Temporal lobe (tissue), 4 donors: ENCODE measurements at places on chromosomes 5 and 9. TPM values are rescaled to one million over a fixed set of nuclear protein-coding genes. Genes with fewer than 3 reads are reported as not detected.

The TMEM174 gene
- not detected for total RNA-seq

The C9orf72 gene
- total RNA-seq, result 48.7 TPM

The MYMK gene
- not detected for total RNA-seq

The ANKRD31 gene
- total RNA-seq, result 0.49 TPM

The SH3RF2 gene
- 0.25 TPM for total RNA-seq

The PURA gene
- 13.3 TPM for total RNA-seq

The KIF2A gene
- total RNA-seq, result 274 TPM

The GFI1B gene
- under 0.01 TPM for total RNA-seq

The RASEF gene
- 0.25 TPM for total RNA-seq

The C9orf152 gene
- not detected for total RNA-seq

The PCDHA1 gene
- 6.6 TPM for total RNA-seq

The C9orf153 gene
- 0.25 TPM for total RNA-seq

The NPR3 gene
- total RNA-seq, result 15.2 TPM

The IFNK gene
- not detected for total RNA-seq

The SLC1A1 gene
- 48.9 TPM for total RNA-seq

The CBY3 gene
- not detected for total RNA-seq

The PCDHGA12 gene
- 7.9 TPM for total RNA-seq

The LCN12 gene
- 0.74 TPM for total RNA-seq

The LHX3 gene
- total RNA-seq, result under 0.01 TPM

The ANKRD55 gene
- total RNA-seq, result 1.2 TPM

The ANKDD1B gene
- total RNA-seq, result 0.98 TPM

The TIGD6 gene
- total RNA-seq, result 2.7 TPM

The SMIM32 gene
- total RNA-seq, result 0.49 TPM

The SPZ1 gene
- total RNA-seq, result not detected

The DNAH5 gene
- total RNA-seq, result 3.7 TPM

The TLX3 gene
- total RNA-seq, result not detected

The IRX1 gene
- 0.25 TPM for total RNA-seq

The NACC2 gene
- 3.9 TPM for total RNA-seq

The PCDHGA9 gene
- 12.8 TPM for total RNA-seq

The EGFLAM gene
- total RNA-seq, result 4.2 TPM

The CCDC183 gene
- total RNA-seq, result 2.2 TPM

The AK1 gene
- 25.3 TPM for total RNA-seq

The ADAMTS13 gene
- total RNA-seq, result 2.2 TPM

The NOL6 gene
- 11.3 TPM for total RNA-seq

The MSX2 gene
- total RNA-seq, result not detected

The CAMK2A gene
- 6.6 TPM for total RNA-seq

The ENG gene
- total RNA-seq, result 4.2 TPM

The PITX1 gene
- total RNA-seq, result 0.25 TPM

The TEX48 gene
- total RNA-seq, result not detected

The SPATA31D4 gene
- total RNA-seq, result not detected

The DNAJB5 gene
- total RNA-seq, result 37.1 TPM

The GRPEL2 gene
- 36.4 TPM for total RNA-seq

The CD14 gene
- 4.4 TPM for total RNA-seq

The NMUR2 gene
- not detected for total RNA-seq

The CCDC180 gene
- total RNA-seq, result 10.3 TPM

The TAF11L5 gene
- not detected for total RNA-seq

The RANBP3L gene
- 9.6 TPM for total RNA-seq

The KLF4 gene
- total RNA-seq, result 3.2 TPM

The PCDHGA11 gene
- 19.7 TPM for total RNA-seq

The DRD1 gene
- total RNA-seq, result 4.7 TPM

The GAS1 gene
- 26.8 TPM for total RNA-seq

The LIX1 gene
- total RNA-seq, result 4.7 TPM
